ENCODE measurements at places on chromosomes 5 and 9.

DNA sequence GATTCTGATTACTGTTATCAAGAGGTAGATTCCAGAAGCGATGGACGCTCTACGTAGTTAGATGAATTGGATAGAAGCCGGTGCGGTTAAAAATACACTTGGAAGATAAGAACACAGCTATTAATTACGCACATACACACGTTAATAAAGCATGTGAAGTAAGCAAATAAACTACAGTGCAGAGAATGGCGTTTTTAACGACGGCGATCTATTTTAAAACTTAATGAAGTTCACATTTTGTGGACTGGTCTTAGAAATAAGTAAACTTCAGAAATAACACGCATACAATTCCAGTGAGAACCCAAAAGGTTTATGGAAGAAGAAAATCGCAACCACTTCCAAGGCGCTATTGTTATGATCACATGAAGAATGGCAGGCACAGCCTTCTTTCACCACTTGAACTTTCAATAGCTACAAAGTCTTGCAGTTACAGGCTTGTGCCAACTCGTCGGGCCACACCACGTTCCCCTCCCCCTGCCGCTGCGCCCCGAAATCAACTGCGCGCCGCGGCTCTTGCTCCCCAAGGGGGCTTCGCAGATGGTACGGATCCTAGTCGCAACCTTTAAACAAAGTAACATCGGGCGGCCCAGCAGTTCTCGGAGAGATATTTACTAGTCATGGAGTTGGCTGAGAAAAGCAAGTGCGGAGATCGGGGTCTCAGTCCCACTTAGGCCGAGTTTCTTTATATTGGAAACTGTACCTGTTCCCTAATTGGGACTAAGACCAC lies 866 bp upstream of the SEMA6A start:
- DNase-seq = no peak

GRCh38 chr9:136493567-136493971 lies 10.7 kb upstream of the SEC16A start:
- DNase-seq = no peak

GRCh38 chr5:33834334-33834733 lies 57.5 kb downstream of the ADAMTS12 start:
- no peak for DNase-seq

GRCh38 chr5:16037121-16037845 lies 142.3 kb downstream of the MARCHF11 start:
- no peak for DNase-seq

- DNase-seq = no peak
Measured at GRCh38 chr5:148259288-148259687, 9.3 kb upstream of the SPINK13 start.

DNA sequence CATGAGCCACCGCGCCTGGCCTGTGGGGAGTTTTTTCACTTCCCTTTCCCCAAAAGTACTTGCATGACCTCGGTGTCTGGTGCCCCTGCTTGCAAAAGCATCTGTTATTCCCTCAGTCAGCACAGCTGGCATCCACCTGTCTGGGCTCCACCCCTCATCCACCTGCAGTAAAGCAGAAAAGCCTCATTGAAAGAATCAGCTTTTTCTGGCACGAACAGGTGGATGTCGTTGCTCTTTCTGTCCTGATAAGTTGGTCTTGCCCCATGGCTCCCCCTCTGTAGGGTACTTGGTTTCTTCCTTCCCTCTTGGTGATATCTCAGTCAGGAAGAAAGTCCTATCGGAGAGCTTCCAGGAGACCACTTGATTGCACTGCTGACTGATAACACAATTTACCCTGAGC lies 37.4 kb downstream of the WWC1 start:
- peak; percentile 79 for DNase-seq

DNA sequence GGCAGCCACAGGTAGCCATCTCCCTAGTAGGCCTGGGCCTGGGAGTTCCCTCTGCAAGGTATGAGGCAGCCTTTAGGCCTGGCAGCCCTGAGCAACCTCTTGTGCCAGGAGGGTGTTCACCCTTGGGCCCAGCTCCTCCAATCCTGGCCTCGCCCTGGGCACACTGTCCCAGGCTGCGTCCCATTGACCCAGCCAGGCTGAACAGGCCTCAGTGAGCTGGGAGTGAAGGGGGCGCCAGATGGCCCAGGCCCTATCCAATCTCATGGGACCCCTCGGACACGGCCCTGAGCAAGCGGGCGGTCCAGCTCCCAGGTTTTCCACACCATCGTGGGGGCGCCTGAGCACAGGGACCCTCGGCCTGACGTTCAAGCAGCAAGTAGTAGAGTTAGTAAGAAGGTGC lies 14.5 kb downstream of the SH3GLB2 start:
- no peak for DNase-seq

- no peak for DNase-seq
Measured at GRCh38 chr9:125700791-125701190, 6.2 kb downstream of the MAPKAP1 start.

GRCh38 chr5:178196986-178197385 lies 7.3 kb upstream of the HNRNPAB start:
- no peak for DNase-seq

DNA sequence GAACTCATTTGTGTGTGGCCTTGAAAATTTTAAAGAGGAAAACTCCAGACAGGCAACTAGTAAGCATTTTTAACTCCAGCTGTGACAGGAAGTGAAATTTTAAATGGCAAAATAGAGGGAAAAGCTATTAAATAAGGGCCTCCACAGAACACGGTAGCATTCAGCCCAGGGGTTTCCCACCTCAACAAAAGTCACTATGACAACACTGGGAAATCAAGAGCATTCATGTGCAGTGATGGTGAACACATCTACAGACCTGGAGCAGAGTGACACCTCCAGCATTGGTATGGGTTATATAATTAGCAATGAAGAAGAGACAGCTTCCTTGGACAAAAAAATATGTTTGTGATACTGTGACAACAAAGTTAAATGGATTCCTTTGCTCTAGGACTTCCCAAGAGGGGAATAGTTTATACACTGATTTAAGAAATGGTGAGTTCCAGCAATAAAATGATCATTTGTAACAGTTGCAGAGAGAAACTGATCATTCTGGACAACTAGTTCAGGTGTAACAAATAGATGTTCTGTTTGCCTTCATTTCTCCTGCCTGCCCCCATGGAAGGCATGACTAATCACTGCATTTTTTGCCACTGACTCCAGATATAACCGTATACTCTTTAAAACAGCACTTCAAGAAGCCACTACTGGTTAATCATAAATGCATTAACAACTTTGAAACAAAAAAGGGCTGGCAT lies 93.3 kb upstream of the SLC44A1 start:
- no peak for DNase-seq

DNA sequence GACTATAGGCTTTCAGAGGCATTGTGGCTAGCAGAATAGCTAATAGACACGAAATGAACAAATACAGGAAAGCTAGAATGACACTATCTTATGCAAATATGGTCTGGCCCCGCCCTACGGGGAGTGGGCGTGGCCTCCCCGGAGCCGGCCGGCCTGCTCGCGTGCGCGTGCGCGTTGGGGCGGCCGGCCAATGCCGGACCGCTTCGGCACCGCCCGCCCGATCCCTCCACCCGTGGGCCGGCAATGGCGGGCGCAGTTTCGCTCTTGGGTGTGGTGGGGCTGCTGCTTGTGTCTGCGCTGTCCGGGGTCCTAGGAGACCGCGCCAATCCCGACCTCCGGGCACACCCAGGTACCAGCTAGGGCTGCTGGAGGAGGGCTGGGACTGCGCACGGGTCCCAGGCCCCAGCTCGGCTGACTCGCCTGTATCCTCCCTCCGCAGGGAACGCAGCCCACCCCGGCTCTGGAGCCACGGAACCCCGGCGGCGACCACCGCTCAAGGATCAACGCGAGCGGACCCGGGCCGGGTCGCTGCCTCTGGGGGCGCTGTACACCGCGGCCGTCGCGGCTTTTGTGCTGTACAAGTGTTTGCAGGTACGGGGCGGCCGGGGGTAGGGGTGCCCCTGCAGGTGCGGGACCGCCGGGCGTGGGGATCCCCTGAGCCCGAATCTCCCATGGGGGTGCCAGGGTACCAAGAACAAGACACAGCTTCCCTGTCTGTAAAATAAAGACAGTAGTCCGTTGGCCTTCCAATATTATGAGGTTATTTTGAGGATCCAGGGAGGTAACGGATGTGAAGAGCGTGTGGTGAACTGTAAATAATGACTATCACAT lies at the start of gene CCDC107:
TSS of gene CCDC107 (plus strand) at position 156 of the 831 bp plus-strand sequence. CDS start at position 244, 88 bp downstream.
- peak; percentile 83 for DNase-seq

DNA sequence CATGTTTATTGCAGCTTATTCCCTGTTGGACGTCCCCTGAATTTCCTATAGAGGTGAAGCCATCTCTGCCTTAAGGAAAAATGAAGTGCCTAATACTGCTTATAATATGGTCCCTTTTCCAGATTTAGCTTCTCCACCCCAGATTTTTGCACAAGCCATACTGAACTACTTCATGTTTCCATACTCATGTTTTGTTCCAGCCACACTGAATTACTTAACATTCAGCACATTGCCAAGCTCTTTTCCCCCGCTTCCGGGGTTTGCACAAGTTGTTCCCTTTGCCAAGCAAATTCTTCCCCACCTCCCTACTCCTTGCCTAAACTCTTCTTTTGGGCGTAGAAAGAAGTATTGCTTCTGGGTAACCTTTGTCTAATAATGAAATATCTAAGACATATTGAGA lies 1.7 kb upstream of the CNTRL start:
- peak; percentile 65 for DNase-seq

GRCh38 chr9:134286471-134287245 lies 39.6 kb upstream of the RXRA start:
- DNase-seq = no peak

GRCh38 chr9:133226219-133227171 lies 17.4 kb upstream of the OBP2B start:
- no peak for DNase-seq

- DNase-seq = no peak
Measured at GRCh38 chr5:96781031-96781971, 26.4 kb downstream of the ERAP1 start.

DNA sequence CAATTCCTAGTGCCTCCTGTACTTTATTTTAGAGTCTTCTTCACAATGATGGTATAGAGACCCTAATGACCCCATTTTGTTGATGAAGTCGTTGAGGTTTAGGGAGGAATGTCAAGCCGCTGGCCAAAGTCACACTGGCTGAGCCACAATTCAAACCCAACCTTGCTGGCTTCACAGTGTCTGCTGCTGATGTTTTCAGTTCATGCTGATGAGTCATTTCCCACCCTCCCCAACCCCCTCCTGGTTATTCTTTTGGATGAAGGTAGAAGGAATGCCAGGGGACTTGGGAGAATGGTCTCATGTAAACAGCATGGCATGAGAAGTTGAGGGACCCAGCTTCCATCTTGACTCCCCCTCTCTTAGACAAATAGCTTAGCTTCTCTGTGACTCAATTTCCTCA lies 68.6 kb downstream of the TMEM252 start:
- no peak for DNase-seq

DNA sequence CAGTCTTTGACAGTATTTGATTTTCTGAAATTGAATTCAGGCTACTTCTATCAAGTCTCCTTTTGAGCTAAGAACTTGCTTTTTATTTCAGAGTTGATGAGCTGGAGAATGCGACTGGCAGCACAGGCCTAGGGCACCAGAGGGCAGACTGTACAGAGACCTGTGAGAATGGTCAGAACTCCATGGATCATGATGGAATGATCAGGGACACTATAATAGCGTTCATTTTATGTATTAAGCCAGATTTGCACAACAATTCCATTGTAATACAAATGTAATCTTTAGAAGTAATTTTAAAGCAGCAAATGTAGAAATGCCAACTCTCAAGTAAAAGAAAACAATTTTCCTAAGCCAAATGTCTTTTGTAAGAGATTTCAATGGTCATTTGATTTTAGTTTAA lies 902.4 kb downstream of the NR2F1-AS1 start:
- no peak for DNase-seq

DNA sequence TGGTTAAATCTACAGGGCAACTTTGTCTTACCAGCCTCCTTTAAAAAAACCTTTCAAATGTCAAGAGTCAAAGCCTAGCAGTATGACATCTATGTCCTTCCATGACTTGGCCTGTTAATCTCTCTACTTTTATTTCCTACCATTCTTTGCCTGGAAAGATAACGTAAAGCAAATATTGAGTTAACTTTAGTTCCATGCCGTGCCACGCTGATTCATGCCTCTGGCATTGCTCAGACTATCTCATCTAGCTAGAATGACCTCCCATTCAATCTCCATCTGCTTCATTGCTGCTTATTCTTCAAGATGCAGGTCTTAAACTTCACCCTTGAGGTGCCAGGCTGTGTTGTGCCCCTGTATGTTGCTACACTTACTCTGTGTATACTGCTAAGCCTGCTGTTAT lies 729.8 kb downstream of the EFNA5 start:
- no peak for DNase-seq

DNA sequence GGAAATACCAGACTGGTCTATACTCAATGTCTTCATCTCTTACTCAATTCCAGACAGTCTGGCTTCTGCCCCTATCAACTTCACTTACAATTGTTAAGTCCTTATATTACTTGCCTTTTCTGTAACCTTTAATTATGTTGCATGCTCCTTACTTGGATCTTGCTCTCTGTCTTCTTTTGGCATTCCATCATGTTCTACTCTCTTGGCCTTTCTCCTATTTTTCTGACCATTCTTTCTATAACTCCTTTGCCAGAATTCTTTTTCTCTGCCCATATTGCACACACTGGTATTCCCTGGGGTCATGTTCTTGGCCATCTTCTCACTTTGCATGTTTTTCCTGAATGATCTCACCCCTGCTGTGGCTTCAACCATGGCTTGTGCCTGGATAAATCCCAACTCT lies 209.8 kb upstream of the ZNF462 start:
- DNase-seq = no peak

GRCh38 chr5:168816661-168817060 lies 237.5 kb upstream of the PANK3 start:
- DNase-seq = no peak

DNA sequence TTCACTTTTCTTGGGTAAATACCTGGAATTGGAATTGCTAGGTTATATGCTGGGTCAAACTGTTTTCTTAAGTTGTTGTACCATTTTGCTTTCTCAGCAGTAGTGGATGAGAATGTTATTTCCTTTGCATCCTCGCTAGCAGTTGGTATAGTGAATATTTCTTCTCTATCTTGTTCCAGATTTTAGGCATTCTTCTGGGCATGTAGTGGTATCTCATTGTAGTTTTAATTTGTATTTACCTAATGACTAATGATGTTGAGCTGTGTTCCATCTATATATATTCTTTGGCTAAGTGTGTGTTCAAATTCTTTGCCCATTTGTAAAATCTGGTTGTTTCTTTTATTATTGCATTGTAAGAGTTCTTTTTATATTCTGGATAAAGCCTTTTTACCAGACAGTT lies 333.3 kb downstream of the MAT2B start:
- no peak for DNase-seq

DNA sequence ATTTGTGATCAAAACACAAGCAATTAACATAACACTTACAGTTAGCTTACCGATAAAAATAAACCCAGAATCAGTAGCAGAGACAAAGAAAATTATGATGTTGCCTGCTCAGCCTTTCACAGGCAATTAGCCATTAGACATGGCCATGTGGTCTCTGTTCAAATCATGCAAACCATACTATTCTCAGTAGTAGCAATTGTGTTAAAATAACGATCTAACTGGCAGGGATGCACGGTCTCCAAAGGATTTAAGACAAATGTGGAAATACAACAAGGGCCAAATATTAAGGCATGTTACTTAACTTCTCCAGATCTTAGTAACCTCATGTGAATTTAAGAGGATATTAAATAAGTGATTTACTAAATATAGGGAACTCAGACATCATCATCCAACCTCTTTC lies 59.5 kb downstream of the PTBP3 start:
- DNase-seq = no peak
